Activated T-helper 1 cell treated with Interleukin-2 at 50 U/mL for 16 hours (primary cell): ENCODE measurements at places on chromosomes 6 and 20.

DNA sequence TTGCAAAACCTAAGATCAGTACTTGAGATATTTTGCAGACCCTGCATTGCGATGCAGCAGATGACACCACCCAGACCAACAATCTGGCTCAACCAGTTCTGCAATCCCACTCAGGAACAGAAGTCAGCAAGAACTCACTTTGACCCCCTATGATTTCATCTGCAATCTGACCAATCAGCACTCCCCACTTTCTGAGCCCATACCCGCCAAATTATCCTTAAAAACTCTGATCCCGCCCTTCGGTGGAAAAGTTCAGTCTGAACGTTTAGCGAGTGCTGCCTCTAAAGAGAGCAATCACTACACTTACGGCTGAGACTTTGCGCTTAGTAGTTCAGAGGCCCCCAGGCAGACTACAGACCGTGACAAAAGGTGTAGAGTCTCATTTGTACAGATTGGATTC lies 17.3 kb upstream of the KIAA1586 start:
- DNase-seq: no peak

DNA sequence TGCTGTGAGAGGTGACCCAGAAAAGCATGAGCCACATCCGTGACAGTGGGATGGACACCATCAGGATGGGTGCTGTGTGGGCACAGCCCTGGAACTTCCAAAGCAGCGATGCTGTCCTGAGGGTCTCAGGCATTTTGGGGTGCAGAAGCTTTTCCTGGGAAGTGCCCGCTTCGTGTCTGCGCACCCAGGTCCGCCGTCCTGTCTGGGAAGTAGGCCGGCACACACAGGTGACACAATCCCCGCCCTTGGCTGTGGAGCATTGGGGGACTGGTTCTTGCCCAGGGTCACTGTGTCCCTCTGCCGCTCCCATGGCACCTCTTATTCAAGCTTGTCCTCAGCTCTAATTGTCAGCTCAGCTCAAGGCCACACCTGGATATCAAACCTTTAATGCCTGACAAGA lies 112.6 kb downstream of the ZDHHC14 start:
- DNase-seq: no peak

- no peak for DNase-seq
These were observed 28.8 kb downstream of the FAM8A1 start for GRCh38 chr6:17628873-17629272.

- no peak for DNase-seq
These were observed 152.5 kb upstream of the ECI2 start for GRCh38 chr6:4287811-4288244.

DNA sequence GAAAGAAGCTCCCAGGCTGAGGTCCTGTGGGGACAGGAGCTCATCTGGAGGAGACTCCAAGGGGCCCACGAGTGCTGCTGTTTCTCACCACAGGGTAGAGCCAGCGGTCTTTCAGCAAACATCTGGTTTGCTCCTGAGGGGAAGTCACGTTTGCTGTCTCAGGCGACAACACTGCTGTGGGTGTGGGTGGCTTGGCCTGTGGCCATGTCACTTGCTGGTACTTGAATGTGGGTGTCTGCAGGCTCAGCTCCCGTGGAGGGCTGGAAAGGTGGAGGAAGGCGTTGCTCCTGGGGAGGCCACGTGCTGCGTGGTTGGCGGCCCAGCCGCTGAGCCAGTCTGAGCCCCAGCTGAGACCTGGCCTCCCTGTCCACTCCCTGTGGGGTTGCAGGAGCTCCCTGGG lies 52.8 kb upstream of the MPC1 start:
- no peak for DNase-seq

GRCh38 chr20:61939691-61940360 lies 125.9 kb downstream of the TAF4 start:
- DNase-seq: no peak

DNA sequence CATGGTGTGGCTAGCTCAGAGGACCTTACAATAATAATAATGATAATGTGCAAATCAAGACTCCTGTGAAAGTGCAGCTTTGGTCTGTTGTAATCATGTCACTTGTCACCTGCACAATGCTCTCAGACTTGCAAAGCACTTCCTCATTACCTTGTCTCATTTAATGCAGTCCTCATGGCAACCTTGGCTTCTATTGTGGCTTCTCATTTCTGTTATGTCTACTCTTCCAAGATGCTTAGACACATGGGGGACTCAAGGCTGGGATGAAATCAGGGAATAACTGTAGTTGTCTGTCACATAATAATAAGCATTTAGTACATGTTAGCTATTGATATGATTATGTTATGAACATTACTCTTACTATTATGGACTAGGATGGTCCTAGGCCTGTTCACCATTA lies 484.2 kb downstream of the PTPRT start:
- DNase-seq: no peak

- DNase-seq: no peak
These were observed 67.2 kb downstream of the PTPN1 start for GRCh38 chr20:50577175-50578018.

- no peak for DNase-seq
These were observed 83.5 kb downstream of the NDUFAF5 start for GRCh38 chr20:13868331-13868730.

GRCh38 chr6:110629153-110629552 lies 152.7 kb upstream of the SLC22A16 start:
- DNase-seq: no peak

- DNase-seq: no peak
These were observed 33.2 kb upstream of the SNX9 start for GRCh38 chr6:157789861-157790260.

DNA sequence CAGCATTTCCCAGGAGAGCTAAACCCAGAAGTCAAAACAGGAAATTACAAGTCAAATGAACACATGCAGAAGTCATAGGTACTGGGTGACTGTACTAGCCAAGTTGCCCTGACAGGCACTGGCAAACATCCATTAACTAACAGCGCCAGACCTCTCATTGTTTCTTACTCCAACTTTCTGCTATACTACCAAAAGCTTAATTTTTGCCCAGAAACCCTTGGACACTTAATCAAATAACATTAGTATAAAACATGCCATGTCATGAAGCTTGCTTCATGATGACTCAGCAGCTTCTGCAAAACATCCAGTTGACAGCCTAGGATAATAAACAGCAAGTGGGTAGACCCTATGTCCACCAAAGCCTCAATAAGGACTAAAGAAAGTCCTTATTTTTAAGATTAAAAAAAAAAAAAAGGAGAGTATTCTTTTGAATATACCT lies 3.5 kb downstream of the NUP153 start:
- no peak for DNase-seq

GRCh38 chr6:11968241-11968806 lies 43.8 kb upstream of the HIVEP1 start:
- no peak for DNase-seq

DNA sequence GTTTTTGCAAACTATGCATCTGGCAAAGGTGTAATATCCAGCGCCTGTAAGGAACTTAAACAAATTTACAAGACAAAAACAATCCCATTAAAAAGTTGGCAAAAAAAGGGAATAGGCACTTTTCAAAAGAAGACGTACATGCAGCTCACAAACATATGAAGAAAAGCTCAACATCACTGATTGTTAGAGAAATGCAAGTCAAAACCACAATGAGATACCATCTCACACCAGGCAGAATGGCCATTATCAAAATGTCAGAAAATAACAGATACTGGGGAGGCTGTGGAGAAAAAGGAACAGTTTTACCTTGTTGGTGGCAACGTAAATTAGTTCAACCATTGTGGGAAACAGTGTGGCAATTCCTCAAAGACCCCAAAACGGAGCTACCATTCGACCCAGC lies 54.2 kb downstream of the TSBP1 start:
- no peak for DNase-seq

- no peak for DNase-seq
These were observed 64.0 kb downstream of the FYN start for GRCh38 chr6:111809264-111809663.

DNA sequence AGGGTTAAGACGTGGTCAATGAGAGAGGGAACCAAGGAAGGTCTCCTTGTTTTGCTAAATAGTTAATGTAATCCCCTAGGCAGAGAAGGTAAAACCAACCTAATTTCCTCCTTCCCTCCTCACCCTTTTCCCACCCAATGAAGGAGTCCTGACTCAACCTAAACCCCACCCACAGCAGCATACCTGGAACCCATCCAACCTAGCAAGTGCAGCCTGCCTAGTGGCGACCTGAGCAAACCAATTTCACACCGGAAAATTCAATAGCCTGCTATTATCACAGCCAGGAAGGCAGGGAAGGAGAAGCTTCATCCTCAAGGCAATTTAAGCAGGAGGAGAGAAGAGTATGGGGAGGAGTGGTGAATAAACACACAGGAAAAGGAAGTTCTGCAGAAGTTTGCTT lies 46.9 kb downstream of the OSTM1 start:
- no peak for DNase-seq

DNA sequence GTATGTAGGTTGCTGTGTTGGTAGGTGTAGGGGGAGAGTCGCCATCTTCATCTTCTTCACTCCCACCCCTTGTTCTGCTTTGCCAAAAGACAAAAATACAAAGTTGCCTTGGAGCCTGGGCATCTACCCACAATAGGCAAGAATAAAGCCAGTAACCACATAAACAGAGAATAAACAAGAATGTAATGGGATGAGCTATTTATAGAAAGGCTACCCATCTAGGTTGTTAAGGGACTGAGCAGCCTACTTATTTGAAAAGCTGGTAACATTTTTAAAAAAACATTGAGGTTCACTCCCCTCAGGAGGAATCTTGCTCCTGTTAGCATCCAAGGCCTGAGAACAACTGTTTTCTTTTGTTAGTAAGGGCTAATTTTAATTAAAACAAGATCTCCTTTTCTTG lies 301.4 kb upstream of the STXBP5 start:
- DNase-seq: no peak
